ENCODE measurements at places on chromosomes 7 and 10.

- DNase-seq = no peak
These were observed 6.4 kb upstream of the PRTFDC1 start for GRCh38 chr10:24958721-24959381.

DNA sequence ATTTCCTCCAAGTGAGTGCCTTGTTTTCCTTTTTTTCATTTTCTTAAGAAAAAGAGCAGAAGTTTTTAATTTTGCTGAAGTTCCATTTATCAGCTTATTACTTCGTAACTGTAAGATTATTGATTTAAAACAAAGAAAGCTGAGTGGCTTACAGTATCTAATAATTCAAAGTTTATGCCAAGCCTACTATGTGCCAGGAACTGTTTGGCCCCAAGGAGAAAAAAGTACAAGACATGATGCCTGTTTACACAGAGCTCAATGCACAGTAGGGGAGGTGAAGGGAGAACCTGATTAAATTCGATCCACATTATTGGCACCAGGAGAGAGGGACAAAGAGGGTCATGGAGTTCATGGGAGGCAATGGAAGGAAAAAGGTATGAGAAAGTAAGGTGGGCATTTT is 419.3 kb upstream of the ZMIZ1 start:
- no peak for DNase-seq

- no peak for DNase-seq
These were observed 546.3 kb downstream of the TYW1 start for GRCh38 chr7:67542916-67543315.

- no peak for DNase-seq
These were observed 23.5 kb downstream of the UPP1 start for GRCh38 chr7:48112401-48113165.

DNA sequence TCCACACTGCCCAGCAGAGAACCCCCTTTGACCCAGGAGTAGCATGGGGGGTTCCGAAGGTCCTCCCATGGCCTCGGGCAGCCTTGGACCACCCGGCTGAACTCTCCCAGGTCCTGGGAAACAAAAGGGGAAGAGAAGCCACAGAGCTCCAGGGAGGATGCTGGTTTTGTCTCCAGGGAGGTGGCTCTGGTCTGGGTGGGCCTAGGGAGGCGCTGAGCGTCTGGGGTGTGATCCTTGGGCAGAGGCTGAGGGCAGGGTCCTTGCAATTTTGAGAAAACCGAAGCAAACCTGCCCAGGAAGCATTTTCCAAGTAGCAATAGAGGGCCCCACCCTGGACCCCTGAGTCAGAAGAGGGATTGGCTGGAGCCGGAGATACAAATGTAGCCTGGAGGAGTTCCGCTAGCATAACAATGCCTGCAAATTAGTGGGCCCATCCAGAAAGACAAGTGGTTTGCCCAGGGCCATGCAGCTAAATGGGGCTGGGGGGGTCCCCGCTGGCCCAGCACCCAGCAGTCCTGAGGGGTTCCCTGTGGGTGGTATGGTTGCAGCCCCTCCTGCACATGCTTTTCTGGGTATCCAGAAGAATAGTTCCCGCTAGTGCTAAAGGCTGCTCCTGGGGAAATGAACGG is 2.0 kb downstream of the UTF1 start:
- DNase-seq = no peak

DNA sequence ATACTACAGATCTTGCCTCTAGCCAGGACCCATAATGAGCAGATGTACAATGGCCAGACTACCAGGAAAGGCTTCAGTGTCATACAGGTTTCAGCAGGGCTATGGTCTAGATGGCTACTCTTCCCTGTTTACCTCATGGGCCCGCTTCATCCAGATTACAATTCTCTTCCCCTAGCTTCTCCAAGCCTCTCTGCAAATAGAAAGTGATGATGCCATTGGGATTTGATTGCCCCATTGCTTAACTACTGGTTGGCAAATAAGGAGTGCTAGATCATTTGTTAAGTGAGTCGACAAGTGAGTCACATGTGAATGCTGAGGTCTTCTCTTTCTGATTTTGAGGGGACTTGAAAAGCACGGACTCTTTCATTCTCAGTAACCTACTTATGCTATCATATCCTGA is 361.5 kb upstream of the LRRTM3 start:
- no peak for DNase-seq

DNA sequence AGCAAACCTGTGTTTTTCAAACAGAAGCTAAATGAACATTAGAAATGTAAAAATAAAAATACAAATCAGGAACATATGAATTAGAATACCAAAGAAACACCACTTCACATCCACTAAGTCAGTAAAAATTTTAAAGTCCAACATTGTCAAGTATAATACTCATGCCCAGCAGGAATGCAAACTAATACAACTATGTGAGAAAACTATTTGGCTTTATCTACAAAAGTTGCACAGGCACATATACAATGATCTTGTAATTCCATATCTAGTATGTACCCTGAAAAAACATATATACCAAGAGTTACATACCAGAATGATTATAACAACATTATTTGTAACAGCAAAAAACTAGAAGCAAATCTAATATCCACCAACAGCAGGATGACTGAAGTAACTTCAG is 91.1 kb downstream of the RNF32 start:
- DNase-seq = no peak

GRCh38 chr7:11786186-11786585 is 45.8 kb downstream of the THSD7A start:
- DNase-seq = no peak

GRCh38 chr10:33810986-33811385 is 476.5 kb upstream of the NRP1 start:
- DNase-seq = no peak

DNA sequence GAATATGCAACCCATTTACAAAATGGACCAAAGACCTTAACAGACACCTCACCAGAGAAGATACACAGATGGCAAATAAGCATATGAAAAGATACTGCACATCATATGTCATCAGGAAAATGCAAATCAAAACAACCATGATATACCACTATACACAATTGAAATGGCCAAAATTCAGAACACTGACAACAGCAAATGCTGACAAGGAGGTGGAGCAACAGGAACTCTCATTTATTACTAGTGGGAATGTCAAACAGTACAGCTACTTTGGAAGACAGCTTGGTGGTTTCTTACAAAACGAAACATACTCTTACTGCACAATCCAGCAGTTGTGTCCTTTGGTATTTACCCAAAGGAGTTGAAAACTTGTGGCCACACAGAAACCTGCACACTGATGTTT is 50.0 kb upstream of the PCGF5 start:
- DNase-seq = no peak

DNA sequence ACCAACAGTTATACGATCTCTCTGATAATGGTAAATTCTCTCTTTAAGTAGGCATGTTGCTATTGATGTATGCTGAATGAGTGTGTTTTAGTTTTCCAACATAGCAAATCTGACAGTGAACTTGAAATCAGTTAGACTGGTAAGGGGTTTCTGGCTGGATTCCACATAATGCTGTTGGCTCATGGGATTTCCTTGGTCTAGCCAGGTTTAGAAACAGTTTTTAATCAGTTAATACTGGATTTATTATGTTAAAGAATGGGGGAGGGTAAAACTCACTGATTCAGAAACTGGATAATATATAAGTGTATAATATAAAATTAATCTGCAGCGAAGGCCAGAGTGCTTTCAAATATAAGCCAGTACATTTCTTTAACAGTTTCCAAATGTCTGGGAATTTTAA is 55.6 kb downstream of the PCDH15 start:
- no peak for DNase-seq

GRCh38 chr10:4205113-4205512 is 420.1 kb upstream of the KLF6 start:
- DNase-seq = no peak

DNA sequence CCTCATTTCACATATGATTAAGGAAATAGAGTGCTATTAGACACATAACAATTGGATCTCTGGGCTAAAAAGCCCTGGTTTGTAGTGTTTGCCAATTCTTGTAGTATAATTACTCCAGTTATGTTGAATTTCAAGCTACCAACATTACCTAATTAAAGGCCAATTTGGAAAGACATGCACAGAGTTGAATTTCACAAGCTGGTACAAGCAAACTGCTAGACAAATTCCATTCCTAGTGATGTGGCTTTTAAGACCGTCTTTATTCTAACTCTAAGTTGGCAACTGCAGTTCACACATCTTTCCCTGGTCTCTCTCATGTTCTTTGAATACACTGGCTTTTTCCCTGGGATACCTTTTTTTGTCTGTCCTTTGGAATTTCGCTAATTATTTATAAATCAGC is 384.1 kb upstream of the CNTNAP2 start:
- no peak for DNase-seq

DNA sequence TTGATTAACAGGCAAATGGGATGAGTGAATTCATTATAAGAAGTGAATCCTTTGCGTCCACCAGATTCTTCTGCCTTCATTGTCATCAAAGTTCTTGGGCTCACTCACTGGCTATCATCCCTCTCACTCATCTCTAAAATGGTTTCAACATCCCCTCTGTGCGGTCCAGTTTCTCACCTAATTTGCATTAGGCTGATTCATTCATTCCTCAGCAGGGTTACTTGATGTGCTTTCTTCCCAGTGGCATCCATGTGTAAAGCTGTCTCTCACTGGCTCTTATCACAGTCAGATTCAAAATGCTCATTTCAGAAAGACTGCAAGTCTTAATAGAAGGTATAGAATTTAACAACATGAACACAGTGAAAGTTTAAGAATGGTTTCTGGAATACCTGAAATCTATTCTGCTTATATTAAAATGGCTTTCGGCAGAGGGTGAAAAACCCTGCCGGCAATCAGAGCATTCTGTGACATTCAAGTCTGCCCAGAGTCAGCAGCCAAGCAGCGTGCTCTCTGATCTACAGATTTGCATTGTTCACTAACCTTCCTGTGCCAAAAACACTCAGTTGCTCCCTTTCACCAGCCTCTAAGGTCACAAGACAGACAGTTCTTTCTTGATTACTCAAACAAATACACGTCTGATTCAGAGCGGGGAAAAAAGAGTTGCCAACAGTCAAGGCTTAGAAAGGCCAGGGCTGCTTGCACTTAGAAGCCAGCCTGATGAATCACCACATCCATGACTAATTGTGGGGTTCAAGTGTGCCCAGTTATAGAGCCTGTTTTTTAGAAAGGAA is 106.7 kb downstream of the TES start:
- peak; percentile 50 for DNase-seq

DNA sequence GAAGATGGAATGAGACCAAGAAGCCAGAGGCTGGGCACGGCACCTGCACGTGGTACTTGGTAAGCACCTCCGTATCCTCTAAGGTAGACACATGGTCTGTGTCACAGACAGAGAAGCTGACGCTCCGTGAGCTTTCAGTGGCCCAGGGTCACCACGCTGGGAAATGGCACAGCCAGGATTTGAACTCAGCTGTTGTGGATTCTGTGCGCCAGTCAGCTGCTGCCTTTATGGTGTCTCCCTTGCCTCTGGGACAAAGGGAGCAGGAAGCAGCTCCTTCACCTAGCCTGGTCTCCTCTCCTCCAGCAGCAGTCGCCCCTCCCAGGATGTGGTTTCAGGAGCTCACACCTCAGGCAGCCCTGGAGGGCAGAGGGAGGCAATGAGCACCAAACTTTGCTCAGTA is 110.8 kb downstream of the ARHGAP22 start:
- no peak for DNase-seq

DNA sequence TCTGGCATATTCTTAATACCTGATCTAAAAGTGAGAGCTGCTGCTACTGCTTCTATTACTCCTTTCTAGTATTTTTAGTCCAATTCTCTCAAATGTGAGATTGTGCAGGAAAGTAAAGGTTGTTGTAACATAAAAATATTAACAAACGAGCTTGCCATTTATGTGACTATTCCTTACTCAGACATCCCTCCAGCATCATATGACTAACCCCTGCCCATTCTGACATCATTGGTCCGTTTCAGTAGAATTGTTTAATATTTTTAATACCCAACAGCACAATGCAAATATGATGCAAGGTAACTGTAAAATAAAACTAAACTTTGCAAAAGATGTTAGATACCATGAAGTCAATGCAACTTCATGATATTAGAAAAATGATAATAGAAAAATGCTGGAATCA is 83.6 kb downstream of the CFAP58 start:
- DNase-seq = no peak

GRCh38 chr10:44932517-44933450 is 21.6 kb downstream of the TMEM72 start:
- DNase-seq = peak; percentile 97

DNA sequence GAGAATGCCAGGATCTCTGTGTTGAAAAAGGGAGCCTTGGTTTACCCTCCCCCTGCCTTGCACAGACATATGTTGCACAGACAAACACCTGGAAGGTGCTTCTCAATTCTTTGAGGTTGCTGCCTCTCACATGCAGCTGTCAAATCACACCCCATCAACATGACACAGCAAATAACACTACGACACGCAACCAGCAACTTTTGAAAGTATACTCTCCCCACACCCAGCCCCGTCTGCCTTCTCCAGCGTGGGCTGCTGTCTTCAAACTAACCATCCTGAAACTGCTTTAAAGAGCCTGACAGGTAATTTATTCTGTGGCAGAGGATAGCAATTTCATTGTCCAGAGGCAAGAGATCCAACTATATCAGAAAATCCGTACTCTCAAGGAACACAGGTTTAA is 136.1 kb downstream of the PLXNA4 start:
- no peak for DNase-seq

DNA sequence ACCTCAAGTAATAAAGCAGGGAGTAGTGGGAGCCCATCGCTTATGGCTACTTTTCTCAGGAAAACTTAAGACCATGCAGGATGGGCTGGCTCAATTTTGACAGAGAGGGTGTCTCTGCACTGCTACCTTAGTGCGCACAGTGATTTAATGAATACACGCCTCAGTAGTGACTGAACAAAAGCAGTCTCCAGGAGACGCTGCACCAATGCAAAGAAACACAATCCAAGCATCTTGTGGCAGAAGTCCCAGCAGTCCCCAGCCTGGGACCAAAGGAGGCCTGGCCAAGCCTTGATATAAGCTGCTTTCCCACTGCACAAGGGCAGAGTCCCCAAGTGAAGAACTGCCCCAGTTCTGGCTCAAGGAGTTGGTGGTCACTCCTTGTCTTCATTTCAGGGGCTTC is 368.9 kb downstream of the KCNMA1 start:
- DNase-seq = no peak

GRCh38 chr7:150631866-150632864 is at the start of gene GIMAP6:
GIMAP6 (minus strand) TSS chr7:150632385; CDS start chr7:150630142, 2,243 bp downstream.
- DNase-seq = no peak

DNA sequence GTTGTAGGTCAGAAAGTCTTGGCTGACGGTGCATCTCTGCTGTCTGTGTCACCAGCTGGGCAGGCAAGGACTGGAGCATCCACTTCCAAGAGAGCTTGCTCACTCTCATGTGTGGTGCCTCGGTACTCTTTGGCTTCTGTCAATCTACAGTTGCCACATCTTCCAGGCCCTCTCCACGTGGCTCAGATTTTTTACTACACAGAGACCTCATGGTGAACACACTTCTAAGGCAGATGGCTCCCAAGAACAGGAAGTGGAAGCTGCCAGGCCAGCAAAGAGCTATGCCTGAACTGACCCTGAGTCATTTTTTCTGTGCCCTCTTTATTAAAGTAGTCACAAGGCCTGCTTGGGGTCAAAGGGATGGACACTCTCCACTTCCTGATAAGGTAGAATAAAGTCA is 351.5 kb upstream of the AUTS2 start:
- DNase-seq = peak; percentile 34

- DNase-seq = no peak
These were observed 15.9 kb downstream of the CUL2 start for GRCh38 chr10:35074266-35074665.

- no peak for DNase-seq
These were observed 179.1 kb downstream of the PRKCQ start for GRCh38 chr10:6400821-6401465.

All from tibial nerve (tissue), 4 donors.